Esophagus muscularis mucosa (tissue), 4 donors: ENCODE measurements at places on chromosomes 13 and 19. TPM values are rescaled to one million over a fixed set of nuclear protein-coding genes. Genes with fewer than 3 reads are reported as not detected.

- H3K4me1 ChIP-seq: no peaks in the 10 kb centered on the region
- no peaks in the 10 kb centered on the region for H3K36me3 ChIP-seq
- H3K4me3 ChIP-seq: no peak overlapping the region
- DNase-seq: no peak
Observed at GRCh38 chr19:5358173-5358800, 17.7 kb upstream of the PTPRS start.

DNA sequence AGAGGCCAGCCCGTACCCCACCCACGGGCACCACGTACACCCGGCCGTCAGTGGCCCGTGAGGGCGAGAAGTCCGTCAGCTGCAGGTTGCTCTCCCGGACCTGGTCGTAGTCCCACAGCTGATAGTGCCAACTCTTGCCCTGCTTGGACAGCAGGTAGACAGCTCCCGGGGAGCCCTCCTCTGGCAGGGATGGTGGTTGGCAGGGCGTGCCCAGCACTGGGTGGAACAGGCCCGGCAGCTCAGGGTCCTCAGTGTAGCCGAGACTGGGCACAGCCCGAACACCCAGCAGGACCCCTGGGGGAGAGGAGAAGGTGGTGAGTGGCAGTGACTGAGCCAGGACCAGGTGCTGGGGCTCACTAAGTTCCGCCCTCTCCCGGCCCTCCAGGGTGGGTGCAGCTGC lies 7.8 kb downstream of the ACTMAP start:
- H3K4me3 ChIP-seq: no peak overlapping the region
- H3K27me3 ChIP-seq: no peaks in the 10 kb centered on the region
- H3K4me1 ChIP-seq: peaks cover 41% of the 10 kb centered on the region
- H3K36me3 ChIP-seq: peaks cover 51% of the 10 kb centered on the region
- H3K27ac ChIP-seq: peak overlapping the region; percentile 27
- no peak for DNase-seq

GRCh38 chr13:39712626-39713025 lies 57.2 kb downstream of the COG6 start:
- H3K27me3 ChIP-seq: no peaks in the 10 kb centered on the region
- no peak overlapping the region for H3K27ac ChIP-seq
- no peak for DNase-seq
- no peaks in the 10 kb centered on the region for H3K36me3 ChIP-seq
- H3K4me1 ChIP-seq: no peaks in the 10 kb centered on the region
- H3K4me3 ChIP-seq: no peak overlapping the region

- no peaks in the 10 kb centered on the region for H3K36me3 ChIP-seq
- H3K27me3 ChIP-seq: no peaks in the 10 kb centered on the region
- H3K4me3 ChIP-seq: no peak overlapping the region
- no peaks in the 10 kb centered on the region for H3K4me1 ChIP-seq
Observed at GRCh38 chr19:23528376-23528775, 133.1 kb upstream of the ZNF91 start.

- DNase-seq: no peak
- peaks cover 5% of the 10 kb centered on the region for H3K27me3 ChIP-seq
- H3K4me1 ChIP-seq: no peaks in the 10 kb centered on the region
- no peaks in the 10 kb centered on the region for H3K36me3 ChIP-seq
- no peak overlapping the region for H3K4me3 ChIP-seq
- no peak overlapping the region for H3K27ac ChIP-seq
Observed at GRCh38 chr19:56995303-56995702, 124.5 kb upstream of the USP29 start.

GRCh38 chr19:22616659-22617058 lies 17.5 kb upstream of the ZNF492 start:
- no peak for DNase-seq
- no peak overlapping the region for H3K27ac ChIP-seq
- H3K36me3 ChIP-seq: no peaks in the 10 kb centered on the region
- no peaks in the 10 kb centered on the region for H3K27me3 ChIP-seq

DNA sequence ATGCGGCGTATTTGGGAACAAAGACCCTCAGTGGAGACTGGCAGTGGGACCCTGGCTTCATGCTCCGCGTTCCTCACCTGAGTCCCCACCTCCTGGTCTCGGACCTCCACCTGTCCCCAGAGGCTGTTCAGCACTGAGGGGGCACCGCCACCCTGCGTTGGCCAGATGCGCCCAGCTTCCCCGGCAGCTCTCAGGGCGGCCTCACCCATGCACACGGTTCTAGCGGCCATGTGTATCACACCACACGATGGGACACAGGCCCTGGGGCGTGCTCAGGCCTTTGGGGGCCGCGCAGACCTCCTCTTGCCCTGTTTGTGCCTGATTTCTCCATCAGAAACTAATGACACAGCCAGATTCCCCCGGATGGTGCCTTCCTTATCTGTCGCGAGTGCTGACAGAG lies 138.1 kb downstream of the KDM4B start:
- peaks cover 42% of the 10 kb centered on the region for H3K36me3 ChIP-seq
- no peak overlapping the region for H3K27ac ChIP-seq
- H3K27me3 ChIP-seq: no peaks in the 10 kb centered on the region
- DNase-seq: no peak
- no peak overlapping the region for H3K4me3 ChIP-seq

DNA sequence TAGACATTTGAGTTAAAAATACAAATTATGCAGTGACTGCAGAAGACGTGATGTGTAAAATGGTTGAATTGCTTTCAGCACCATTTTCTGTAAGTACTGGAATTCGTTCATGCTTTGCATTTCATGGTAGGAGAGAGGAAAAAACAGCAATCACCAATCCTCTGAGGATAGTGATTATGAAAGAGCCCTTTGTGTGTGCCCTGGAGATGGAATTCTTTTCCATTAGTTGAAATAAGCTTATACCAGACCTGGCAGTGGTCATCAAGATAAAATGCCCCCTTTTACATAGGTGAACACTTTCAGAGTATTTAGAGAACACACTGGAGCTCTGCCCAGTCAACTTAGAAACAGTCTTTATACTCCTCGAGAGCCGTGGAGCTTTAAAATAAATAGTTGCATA lies 1.7 kb downstream of the CNMD start:
- peaks cover 59% of the 10 kb centered on the region for H3K27me3 ChIP-seq
- no peak overlapping the region for H3K4me3 ChIP-seq
- no peak for DNase-seq
- peaks cover 15% of the 10 kb centered on the region for H3K4me1 ChIP-seq
- H3K36me3 ChIP-seq: no peaks in the 10 kb centered on the region

DNA sequence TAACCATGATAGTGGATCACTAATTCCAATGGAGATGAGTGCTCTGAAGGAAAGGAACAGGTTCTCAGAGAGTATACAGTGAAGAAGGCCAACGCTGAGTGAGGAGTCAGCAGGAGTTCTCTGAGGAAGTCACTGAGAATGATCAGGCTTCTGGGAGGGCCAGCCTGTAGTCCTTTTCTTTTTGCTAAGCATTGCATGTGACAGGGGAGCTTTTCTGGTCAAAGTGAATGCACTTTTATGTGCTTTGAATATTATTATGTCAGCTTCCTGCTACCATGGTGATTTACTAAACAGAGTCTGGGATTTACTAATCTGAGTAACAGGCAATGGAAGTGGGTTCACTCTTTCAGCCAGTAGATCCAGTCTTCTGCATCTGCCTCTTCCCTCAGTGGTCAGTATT lies 81.1 kb upstream of the SERP2 start:
- H3K27me3 ChIP-seq: no peaks in the 10 kb centered on the region
- peaks cover 28% of the 10 kb centered on the region for H3K4me1 ChIP-seq

DNA sequence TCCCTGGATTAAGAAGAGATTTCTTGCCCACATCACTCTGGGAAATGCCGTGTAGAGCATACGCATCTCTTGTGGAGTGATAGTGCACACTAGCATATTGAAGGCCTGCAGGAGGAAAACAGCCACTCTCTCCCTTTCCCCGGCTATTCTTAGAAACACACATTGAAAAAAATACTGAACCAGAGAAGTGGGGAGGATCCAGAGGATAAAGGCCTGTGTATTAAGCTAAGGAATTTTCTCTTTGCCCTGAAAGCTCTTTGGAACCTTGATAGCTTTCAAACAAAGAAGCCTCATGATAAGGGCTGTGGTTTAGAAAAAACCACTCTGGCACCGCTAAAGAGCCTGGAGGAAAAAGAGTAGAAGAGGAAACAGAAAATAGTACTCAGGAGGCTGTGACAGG lies 386.1 kb upstream of the NBEA start:
- no peak for DNase-seq
- no peaks in the 10 kb centered on the region for H3K27me3 ChIP-seq
- H3K27ac ChIP-seq: no peak overlapping the region
- H3K36me3 ChIP-seq: no peaks in the 10 kb centered on the region
- no peak overlapping the region for H3K4me3 ChIP-seq

- DNase-seq: no peak
- no peak overlapping the region for H3K27ac ChIP-seq
- no peaks in the 10 kb centered on the region for H3K4me1 ChIP-seq
- H3K27me3 ChIP-seq: no peaks in the 10 kb centered on the region
- no peaks in the 10 kb centered on the region for H3K36me3 ChIP-seq
Observed at GRCh38 chr19:44731081-44731480, 17.4 kb upstream of the BCL3 start.

DNA sequence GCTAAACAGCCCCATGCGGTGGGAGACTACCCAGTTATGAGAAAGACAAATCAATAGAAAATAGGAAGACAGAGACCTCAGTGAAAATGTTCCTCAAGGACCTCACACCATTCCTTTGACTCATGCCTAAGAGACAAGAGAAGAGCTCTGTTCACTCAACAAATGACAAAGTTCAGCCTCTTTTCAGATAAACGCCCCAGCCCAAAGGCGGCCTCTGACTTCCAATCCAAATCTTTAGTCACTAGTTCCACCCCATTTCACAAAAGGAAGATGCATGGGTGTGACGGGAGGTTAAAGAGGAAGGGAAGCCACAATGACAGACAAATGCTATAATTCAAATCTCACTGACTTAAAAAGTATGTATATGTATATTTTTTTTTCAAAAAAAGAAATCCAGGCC lies 8.1 kb downstream of the CARS2 start:
- H3K4me3 ChIP-seq: no peak overlapping the region
- no peak for DNase-seq
- peaks cover 87% of the 10 kb centered on the region for H3K36me3 ChIP-seq
- peaks cover 6% of the 10 kb centered on the region for H3K4me1 ChIP-seq
- H3K27me3 ChIP-seq: no peaks in the 10 kb centered on the region
- no peak overlapping the region for H3K27ac ChIP-seq

GRCh38 chr13:29925457-29926097 lies 75.2 kb upstream of the UBL3 start:
- H3K27me3 ChIP-seq: no peaks in the 10 kb centered on the region
- DNase-seq: peak; percentile 96
- peaks cover 27% of the 10 kb centered on the region for H3K4me1 ChIP-seq
- H3K27ac ChIP-seq: peak overlapping the region; percentile 78

- no peaks in the 10 kb centered on the region for H3K36me3 ChIP-seq
- no peaks in the 10 kb centered on the region for H3K27me3 ChIP-seq
- peaks cover 5% of the 10 kb centered on the region for H3K4me1 ChIP-seq
- H3K4me3 ChIP-seq: no peak overlapping the region
Observed at GRCh38 chr19:3826163-3826562, 40.0 kb upstream of the MATK start.

DNA sequence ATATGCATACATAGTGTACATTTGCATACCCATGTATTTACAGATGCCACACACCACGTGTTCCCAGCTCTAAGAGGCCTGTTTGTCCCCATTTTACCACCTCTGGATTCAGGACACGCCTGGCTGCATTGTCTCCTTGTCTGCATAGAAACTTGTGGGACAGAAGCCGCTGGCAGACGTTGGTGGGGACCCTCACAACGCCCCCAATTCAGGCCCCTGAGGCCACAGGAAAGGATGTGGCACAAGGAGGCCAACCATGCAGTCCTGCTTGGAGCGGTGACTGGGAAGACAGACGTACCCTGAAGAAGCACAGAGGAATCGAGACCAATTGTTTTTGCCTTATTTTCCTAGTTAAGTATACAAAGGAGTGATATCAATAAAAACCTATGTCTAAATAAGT lies 96.1 kb downstream of the ANKRD10 start:
- no peak for DNase-seq
- H3K27me3 ChIP-seq: no peaks in the 10 kb centered on the region
- peaks cover 6% of the 10 kb centered on the region for H3K4me1 ChIP-seq

DNA sequence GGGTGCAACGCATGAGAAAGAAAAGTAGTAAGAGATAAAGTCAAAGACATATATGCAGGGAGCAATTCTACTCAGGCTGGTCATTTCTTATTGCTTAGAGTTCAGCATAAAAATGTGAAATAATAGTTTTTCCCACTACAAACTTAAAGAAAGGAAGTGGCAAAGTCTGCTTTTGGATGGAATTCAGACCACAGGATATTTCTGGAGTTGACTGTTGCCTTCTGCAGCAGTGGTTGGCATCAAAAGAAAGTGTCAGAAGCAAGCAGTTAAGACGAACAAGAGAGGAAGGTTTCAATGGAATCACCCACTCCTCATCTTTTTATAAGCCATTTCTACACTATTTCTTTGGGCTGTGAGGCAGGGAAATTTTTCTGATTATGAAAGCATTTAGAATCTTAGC lies 36.2 kb upstream of the TRPC4 start:
- no peak for DNase-seq
- no peak overlapping the region for H3K4me3 ChIP-seq
- H3K27me3 ChIP-seq: no peaks in the 10 kb centered on the region
- no peaks in the 10 kb centered on the region for H3K4me1 ChIP-seq

GRCh38 chr19:49338023-49338677 lies 2.9 kb downstream of the CD37 start:
- peaks cover 29% of the 10 kb centered on the region for H3K36me3 ChIP-seq
- peaks cover 25% of the 10 kb centered on the region for H3K4me1 ChIP-seq
- no peaks in the 10 kb centered on the region for H3K27me3 ChIP-seq
- peak overlapping the region; percentile 86 for H3K27ac ChIP-seq
- H3K4me3 ChIP-seq: peak overlapping the region; percentile 62

GRCh38 chr13:113638806-113639205 lies 19.2 kb downstream of the ATP4B start:
- no peaks in the 10 kb centered on the region for H3K4me1 ChIP-seq
- peaks cover 61% of the 10 kb centered on the region for H3K36me3 ChIP-seq
- no peak for DNase-seq

- no peaks in the 10 kb centered on the region for H3K27me3 ChIP-seq
- no peaks in the 10 kb centered on the region for H3K36me3 ChIP-seq
- H3K4me3 ChIP-seq: no peak overlapping the region
- no peak overlapping the region for H3K27ac ChIP-seq
Observed at GRCh38 chr13:71210861-71211260, 656.1 kb downstream of the DACH1 start.

GRCh38 chr13:48925001-48925400 lies 50.7 kb upstream of the FNDC3A start:
- no peaks in the 10 kb centered on the region for H3K27me3 ChIP-seq
- no peaks in the 10 kb centered on the region for H3K36me3 ChIP-seq
- H3K4me3 ChIP-seq: no peak overlapping the region
- H3K27ac ChIP-seq: no peak overlapping the region

The ZNF491 gene
- 4.5 TPM for total RNA-seq

The LIN37 gene
- total RNA-seq: 17.2 TPM

The ZNF836 gene
- 5.8 TPM for total RNA-seq

The VSTM2B gene
- not detected for total RNA-seq

The CYP4F12 gene
- total RNA-seq: 3.8 TPM

The FXYD3 gene
- total RNA-seq: 0.83 TPM

The POU2F2 gene
- 0.52 TPM for total RNA-seq

The SULT2A1 gene
- total RNA-seq: not detected

The PRKACA gene
- 125 TPM for total RNA-seq

The KLK15 gene
- total RNA-seq: not detected

The UGGT2 gene
- 48.6 TPM for total RNA-seq

The C19orf85 gene
- not detected for total RNA-seq

The KPNA3 gene
- 55.3 TPM for total RNA-seq
